ENCODE measurements at places on chromosomes 12 and 14. TPM values are rescaled to one million over a fixed set of nuclear protein-coding genes. Genes with fewer than 3 reads are reported as not detected.

Gene ADIPOR2
- 17.1 TPM for polyA plus RNA-seq

Gene HOXC12
- not detected for polyA plus RNA-seq

Gene TMEM30B
- 0.15 TPM for polyA plus RNA-seq

Gene OTOGL
- polyA plus RNA-seq = 0.97 TPM

Gene WNT1
- not detected for polyA plus RNA-seq

Gene NT5DC3
- polyA plus RNA-seq = 12.5 TPM

Gene DAO
- not detected for polyA plus RNA-seq

Gene CD69
- polyA plus RNA-seq = not detected

- peaks cover 16% of the 10 kb centered on the region for H3K4me1 ChIP-seq
- peak overlapping the region; percentile 94 for H3K4me3 ChIP-seq
- H3K36me3 ChIP-seq = peaks cover 35% of the 10 kb centered on the region
These were observed 1.6 kb downstream of the SUDS3 start for GRCh38 chr12:118377884-118378470.

- H3K4me1 ChIP-seq = no peaks in the 10 kb centered on the region
- peak overlapping the region; percentile 89 for H3K4me3 ChIP-seq
- H3K27me3 ChIP-seq = no peaks in the 10 kb centered on the region
These were observed 656 bp downstream of the RAB21 start for GRCh38 chr12:71755146-71755892.

- no peak for DNase-seq
- peak overlapping the region; percentile 38 for H3K27ac ChIP-seq
- no peaks in the 10 kb centered on the region for H3K27me3 ChIP-seq
- peaks cover 24% of the 10 kb centered on the region for H3K4me1 ChIP-seq
- no peak overlapping the region for H3K4me3 ChIP-seq
These were observed 43.4 kb downstream of the SH2B3 start for GRCh38 chr12:111448846-111449790.

- H3K4me3 ChIP-seq = peak within 1 kb of the TSS; percentile 67
- no peaks in the 10 kb centered on the region for H3K27me3 ChIP-seq
- peak within 1 kb of the TSS; percentile 84 for H3K27ac ChIP-seq
These were observed at the start of gene DGLUCY for GRCh38 chr14:91113829-91114078. Gene DGLUCY (plus strand): TSS chr14:91114073. CDS start chr14:91160295, 46,222 bp downstream.

GRCh38 chr12:123141615-123142517 is 9.0 kb downstream of the PITPNM2 start:
- H3K27me3 ChIP-seq = no peaks in the 10 kb centered on the region
- H3K4me1 ChIP-seq = no peaks in the 10 kb centered on the region
- DNase-seq = no peak
- H3K36me3 ChIP-seq = no peaks in the 10 kb centered on the region
- H3K27ac ChIP-seq = peak overlapping the region; percentile 66

- DNase-seq = no peak
- H3K36me3 ChIP-seq = no peaks in the 10 kb centered on the region
- H3K4me1 ChIP-seq = peaks cover 13% of the 10 kb centered on the region
- no peaks in the 10 kb centered on the region for H3K27me3 ChIP-seq
These were observed 116.1 kb downstream of the SCARB1 start for GRCh38 chr12:124747426-124748161.

DNA sequence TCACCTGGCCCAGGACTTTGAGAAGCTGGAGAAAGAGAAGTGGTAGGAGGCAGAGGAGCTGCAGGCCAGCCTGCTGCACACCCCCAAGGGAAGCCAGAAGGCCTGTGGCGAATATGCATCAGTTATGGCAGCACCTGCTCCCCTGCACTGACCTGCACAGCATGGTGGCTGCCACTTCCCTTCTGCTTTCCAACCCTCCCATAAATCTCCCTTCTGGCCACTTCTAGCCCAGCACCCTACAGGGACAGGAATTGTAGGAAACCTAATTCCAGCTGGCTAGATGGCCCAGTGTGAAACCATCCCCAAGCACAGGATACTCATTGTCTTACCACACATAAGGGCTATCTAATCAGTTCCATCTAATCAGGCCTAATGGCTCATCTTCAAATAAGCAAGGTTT is 136.3 kb downstream of the TBX3 start:
- no peaks in the 10 kb centered on the region for H3K4me1 ChIP-seq
- no peaks in the 10 kb centered on the region for H3K27me3 ChIP-seq
- DNase-seq = no peak
- H3K36me3 ChIP-seq = no peaks in the 10 kb centered on the region
- no peak overlapping the region for H3K27ac ChIP-seq

DNA sequence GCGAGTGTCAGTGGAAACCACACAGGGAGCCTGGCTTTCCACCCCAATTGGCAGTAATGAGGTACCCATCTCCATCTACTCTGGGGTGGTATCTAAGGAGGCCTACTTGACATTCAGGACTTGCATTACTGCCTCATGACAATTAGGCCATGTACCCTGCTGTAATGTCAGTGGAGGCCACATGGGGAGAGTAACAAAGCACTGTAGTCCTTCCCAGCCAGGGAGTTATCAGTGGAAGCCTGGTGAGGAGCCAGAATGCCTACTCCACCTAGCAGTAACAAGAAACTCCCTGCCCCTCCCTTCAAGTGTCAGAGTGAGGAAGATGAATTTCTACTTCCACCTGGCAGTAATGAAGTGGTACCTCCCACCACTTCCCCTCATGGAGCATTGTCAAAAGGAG is 12.5 kb downstream of the TIMM9 start:
- H3K36me3 ChIP-seq = peaks cover 34% of the 10 kb centered on the region
- no peak overlapping the region for H3K27ac ChIP-seq
- no peak for DNase-seq
- no peak overlapping the region for H3K4me3 ChIP-seq
- no peaks in the 10 kb centered on the region for H3K4me1 ChIP-seq

DNA sequence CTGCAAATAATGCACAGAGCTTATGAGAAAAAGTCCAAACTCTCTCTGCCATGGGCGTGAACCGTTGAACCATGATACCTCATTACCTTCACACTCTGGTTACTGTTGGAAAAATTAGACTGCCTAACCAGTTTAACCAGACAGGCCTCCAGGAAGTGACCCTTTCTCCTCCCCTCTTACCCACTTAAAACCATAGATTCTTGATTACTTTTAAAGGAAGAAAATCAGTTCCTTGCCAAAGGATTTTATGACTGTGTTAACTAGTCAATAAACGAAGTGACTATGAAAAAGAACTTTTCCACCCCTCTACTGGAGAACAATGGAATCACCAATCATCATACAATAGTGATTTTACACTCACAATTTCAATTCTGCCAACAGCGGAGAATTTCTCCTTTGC is 254.0 kb upstream of the ATP2B1 start:
- no peak overlapping the region for H3K4me3 ChIP-seq
- H3K4me1 ChIP-seq = no peaks in the 10 kb centered on the region
- no peak overlapping the region for H3K27ac ChIP-seq
- no peaks in the 10 kb centered on the region for H3K36me3 ChIP-seq

GRCh38 chr12:88472248-88472647 is 108.0 kb downstream of the KITLG start:
- H3K36me3 ChIP-seq = no peaks in the 10 kb centered on the region
- DNase-seq = no peak
- H3K27ac ChIP-seq = peak overlapping the region; percentile 39
- no peak overlapping the region for H3K4me3 ChIP-seq
- peaks cover 5% of the 10 kb centered on the region for H3K4me1 ChIP-seq
- H3K27me3 ChIP-seq = no peaks in the 10 kb centered on the region

GRCh38 chr14:24688030-24688658 is 54.2 kb upstream of the GZMB start:
- no peaks in the 10 kb centered on the region for H3K27me3 ChIP-seq
- no peaks in the 10 kb centered on the region for H3K4me1 ChIP-seq
- H3K4me3 ChIP-seq = no peak overlapping the region
- H3K36me3 ChIP-seq = no peaks in the 10 kb centered on the region

GRCh38 chr12:97027482-97027881 is 120.4 kb downstream of the NEDD1 start:
- H3K27me3 ChIP-seq = no peaks in the 10 kb centered on the region
- H3K27ac ChIP-seq = no peak overlapping the region
- no peaks in the 10 kb centered on the region for H3K36me3 ChIP-seq

- no peaks in the 10 kb centered on the region for H3K4me1 ChIP-seq
- H3K36me3 ChIP-seq = no peaks in the 10 kb centered on the region
- no peak overlapping the region for H3K4me3 ChIP-seq
- H3K27ac ChIP-seq = no peak overlapping the region
- DNase-seq = no peak
- no peaks in the 10 kb centered on the region for H3K27me3 ChIP-seq
These were observed 337.9 kb upstream of the KITLG start for GRCh38 chr12:88918161-88918560.

DNA sequence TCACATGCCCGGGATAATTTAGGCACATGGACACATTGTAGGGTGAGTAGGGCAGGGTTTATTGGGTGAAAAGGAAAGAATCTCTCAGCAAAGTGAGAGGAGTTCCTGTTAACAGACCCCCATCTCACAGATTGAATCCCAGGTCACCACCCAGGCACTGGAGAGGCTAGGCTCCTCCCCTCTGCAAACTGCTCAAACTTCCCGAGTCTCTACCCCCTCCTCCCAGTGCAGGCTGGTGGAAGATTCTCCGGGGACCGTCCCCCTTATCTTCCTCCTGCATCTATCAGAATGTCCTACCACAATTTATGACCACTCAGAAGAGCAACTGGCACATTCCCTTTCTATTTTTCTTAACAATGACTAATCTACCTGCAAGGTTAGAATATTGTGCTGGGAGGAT is 126.0 kb downstream of the NTF3 start:
- no peaks in the 10 kb centered on the region for H3K36me3 ChIP-seq
- no peak for DNase-seq
- peaks cover 32% of the 10 kb centered on the region for H3K27me3 ChIP-seq
- H3K27ac ChIP-seq = no peak overlapping the region
- H3K4me3 ChIP-seq = no peak overlapping the region

DNA sequence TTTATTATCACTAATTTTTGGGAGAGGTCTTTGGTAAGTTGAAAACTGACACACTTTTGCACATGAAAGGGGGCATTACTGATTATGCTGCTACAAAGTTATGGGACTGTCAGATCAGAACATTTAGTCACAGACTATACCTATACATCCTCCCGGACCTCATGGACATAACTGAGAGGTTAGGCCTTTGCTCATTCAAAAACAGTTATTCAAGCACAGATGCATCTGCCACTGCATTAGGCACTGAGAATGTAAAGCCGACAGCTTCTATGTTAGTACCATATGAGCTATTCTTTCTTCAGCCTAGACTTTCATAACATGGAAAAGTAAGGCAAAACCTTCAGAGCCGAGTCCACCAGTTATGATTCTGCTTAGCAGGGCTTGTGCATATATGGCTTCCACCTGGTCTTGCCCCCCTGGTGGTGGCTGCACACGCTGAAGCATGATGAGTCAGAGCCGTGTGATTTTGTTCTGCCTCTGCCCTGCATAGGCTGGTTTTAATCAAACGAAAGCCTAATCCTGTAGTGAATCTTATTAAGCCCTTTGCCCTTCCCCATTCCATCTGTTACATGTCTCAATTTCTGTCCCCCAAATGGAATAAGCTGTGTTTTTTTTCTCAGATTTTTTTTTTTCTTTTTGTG is 21.8 kb upstream of the RNU6-8 start:
- peak; percentile 80 for DNase-seq
- H3K27me3 ChIP-seq = no peaks in the 10 kb centered on the region
- peak overlapping the region; percentile 96 for H3K27ac ChIP-seq
- no peak overlapping the region for H3K4me3 ChIP-seq
